Activated CD4-positive, alpha-beta T cell treated with anti-CD3 and anti-CD28 coated beads, Interleukin-2, amount 10 ng/mL, durations not matched to agents 7 days and 5 days (primary cell): ENCODE measurements at places on chromosomes 2 and 18. TPM values are rescaled to one million over a fixed set of nuclear protein-coding genes. Genes with fewer than 3 reads are reported as not detected.

Gene SNX17
- 109 TPM for total RNA-seq

Gene CYP27C1
- not detected for total RNA-seq

Gene NFU1
- 16.1 TPM for total RNA-seq

Gene CXCR1
- 0.99 TPM for total RNA-seq

Gene PKDCC
- total RNA-seq = not detected

DNA sequence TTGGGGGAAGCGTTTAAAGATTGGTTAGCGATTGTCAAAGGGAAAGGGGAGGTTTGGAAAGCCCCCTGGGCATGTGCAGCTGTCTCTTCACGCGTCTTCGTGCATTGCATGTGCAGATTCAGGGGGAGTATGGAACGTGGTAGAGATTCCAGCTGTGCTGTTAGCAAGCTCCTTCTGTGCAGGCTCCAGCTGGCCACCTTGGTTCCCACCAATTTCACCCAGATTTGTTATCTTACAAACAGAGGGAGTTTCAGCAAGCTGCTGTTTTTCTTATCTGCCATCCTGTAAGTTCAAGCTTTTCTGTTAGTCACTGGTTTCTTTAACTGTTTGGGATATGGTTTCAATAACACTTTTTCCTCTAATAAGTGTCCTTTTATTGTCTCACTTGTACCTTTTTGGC is 30.4 kb downstream of the FARP2 start:
- H3K36me3 ChIP-seq = no peaks in the 10 kb centered on the region
- H3K27me3 ChIP-seq = no peaks in the 10 kb centered on the region
- H3K27ac ChIP-seq = no peak overlapping the region
- H3K4me3 ChIP-seq = no peak overlapping the region

DNA sequence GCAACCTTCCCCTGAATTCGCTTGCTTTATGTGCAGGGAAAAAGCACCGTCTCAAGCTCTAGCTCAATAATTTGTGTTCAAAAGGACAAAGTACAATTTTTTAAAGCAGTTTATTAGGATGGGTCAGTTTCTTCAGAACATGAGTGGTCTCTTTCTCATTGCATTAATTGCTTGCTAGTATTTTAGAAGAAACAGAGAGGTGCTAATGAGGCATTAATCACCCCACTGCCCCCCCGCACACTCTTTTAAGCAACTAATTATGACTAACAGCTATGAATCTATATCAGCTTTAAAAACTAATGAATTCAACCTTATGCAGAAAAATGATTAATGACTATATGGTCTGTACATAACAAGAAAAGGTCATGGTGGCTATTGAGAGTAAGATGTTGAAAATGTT is 262.1 kb upstream of the ST6GAL2 start:
- H3K27me3 ChIP-seq = no peaks in the 10 kb centered on the region
- no peak overlapping the region for H3K4me3 ChIP-seq
- no peaks in the 10 kb centered on the region for H3K4me1 ChIP-seq

DNA sequence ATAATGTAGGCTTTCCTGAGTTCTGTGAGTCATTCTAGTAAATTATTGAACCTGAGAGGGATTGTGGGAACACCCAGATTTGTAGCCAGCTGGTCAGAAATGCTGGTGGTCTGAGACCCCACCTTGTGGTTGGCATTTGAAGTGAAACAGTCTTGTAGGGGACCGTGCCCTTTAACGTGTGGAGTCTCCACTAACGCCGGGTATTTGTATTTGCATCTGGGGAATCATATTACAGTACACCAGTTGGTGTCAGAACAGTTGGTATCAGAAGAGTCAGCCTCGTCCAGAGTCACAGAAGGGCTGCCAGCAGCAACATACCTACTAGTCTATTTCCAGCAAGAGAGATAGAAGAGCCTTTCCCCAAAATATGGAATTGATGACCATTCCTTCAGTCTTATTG is 38.3 kb upstream of the PTPN4 start:
- no peaks in the 10 kb centered on the region for H3K27me3 ChIP-seq
- H3K27ac ChIP-seq = no peak overlapping the region
- no peaks in the 10 kb centered on the region for H3K36me3 ChIP-seq
- H3K4me1 ChIP-seq = peaks cover 5% of the 10 kb centered on the region

DNA sequence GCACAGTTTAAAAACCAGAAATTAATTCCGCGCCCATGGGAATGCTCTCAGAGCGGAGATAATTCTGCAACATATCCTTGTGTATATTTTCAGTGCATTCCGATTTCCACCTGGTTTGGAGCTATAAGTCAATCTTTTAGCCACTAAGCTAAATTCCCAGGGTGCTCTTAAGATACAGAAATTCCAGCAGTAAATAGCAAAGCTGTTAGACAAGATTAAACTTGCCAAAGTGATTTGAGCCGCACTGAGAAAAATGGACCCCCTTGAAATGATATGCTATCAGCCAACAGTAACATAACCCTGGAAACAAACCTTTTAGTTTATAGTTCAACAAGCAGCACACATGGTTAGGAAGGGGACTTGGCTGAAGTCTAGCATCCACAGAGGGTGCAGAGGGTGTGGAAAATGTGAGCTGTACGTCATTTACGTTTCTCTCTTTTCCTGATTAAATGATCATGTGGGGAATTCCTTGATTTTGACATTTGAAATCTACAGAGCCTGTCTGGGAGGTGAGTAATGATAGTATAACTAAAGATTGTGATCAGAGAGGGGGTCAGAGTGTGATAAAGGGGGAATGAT is 99.8 kb upstream of the COPS8 start:
- no peak for DNase-seq
- H3K36me3 ChIP-seq = no peaks in the 10 kb centered on the region
- H3K27ac ChIP-seq = no peak overlapping the region
- H3K4me3 ChIP-seq = no peak overlapping the region
- H3K27me3 ChIP-seq = peaks cover 11% of the 10 kb centered on the region
- H3K4me1 ChIP-seq = no peaks in the 10 kb centered on the region

GRCh38 chr2:175690113-175690837 is 311.8 kb downstream of the LNPK start:
- H3K27ac ChIP-seq = no peak overlapping the region
- H3K36me3 ChIP-seq = no peaks in the 10 kb centered on the region
- peak; percentile 48 for DNase-seq
- no peak overlapping the region for H3K4me3 ChIP-seq
